ENCODE measurements at places on chromosomes 1 and 21.

GRCh38 chr1:12595757-12596006 is 22.3 kb downstream of the DHRS3 start:
- peak; percentile 46 for DNase-seq

GRCh38 chr1:23216771-23217420 is 406 bp downstream of the HTR1D start:
- DNase-seq, result no peak

- no peak for DNase-seq
These were observed 112.9 kb downstream of the FCRL5 start for GRCh38 chr1:157439302-157439954.

DNA sequence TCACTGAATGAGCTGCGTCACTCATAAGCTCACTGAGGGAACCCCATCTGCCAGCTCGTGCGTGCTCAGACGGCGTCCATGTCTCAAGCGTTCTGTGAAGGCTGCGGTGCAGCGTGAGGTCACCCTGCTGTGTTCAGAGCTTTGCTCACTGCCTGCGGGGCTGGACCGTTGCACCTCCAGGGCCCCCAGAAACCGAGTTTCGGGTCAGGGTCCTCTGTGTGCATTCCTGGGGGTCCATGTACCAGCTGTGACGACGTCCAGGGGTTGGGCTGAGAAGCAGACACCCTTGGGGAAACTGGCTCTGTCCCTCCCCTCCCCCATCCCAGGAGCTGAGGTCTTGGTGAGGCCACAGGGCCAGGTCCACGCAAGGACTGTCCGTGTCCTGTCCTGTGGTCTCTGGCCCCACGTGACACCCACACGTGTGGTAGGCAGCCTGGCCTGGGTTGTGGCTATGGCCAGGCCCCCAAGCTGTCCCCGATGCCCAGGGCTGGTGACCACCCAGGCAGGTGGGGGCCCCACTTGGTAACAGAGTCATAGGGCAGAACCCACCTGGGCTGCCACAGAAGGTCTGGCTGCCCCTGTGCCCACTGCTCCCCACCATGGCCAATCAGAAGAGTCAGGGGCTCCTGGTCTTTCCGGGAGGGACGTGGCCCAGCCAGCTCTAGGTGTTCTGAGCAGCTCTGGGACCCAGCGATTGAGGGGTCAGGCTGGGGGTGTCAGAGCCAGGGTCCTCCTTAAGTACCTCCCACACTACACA is 24.4 kb downstream of the FTCD start:
- no peak for DNase-seq

DNA sequence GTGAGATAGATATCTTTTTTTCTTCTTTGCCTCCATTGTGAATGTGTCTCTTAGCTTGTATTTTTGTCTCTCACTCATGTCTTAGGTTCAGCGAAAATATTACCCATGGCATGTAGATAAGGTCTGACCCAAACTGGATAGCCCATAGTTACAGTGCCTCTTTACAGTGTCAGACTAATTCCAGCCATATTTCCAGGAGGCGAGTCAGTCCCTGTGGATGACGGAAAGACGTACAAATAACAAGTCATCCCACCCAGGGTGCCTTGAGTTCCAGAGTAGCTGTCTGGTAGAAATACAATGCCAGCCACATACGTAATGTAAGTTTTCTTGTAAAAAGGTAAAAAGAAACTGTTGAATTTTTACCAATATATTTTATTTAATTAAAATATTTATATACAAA is 157.3 kb downstream of the ZNF281 start:
- no peak for DNase-seq

GRCh38 chr21:45126204-45126626 is 51.8 kb downstream of the ADARB1 start:
- peak; percentile 98 for DNase-seq

DNA sequence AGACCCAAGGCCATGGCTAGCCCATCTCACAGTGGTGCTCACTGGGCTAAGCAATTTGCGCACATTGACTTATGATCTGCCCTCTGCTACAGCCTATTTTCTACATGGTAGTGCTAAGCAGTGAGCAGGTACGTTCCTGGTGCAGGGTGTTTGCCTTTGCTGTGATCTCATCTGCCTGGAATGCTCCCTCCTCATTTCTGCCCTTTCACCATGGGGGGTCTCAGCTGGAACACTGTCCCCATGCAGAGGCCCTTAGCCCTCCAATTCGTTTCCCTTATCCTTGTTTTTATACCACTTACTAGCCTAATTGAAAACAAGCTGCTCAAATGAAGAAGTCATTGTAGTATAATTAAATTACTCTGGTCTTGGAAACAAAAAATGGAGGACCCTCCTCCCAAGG is 2.0 kb upstream of the B3GALT5 start:
- no peak for DNase-seq

- DNase-seq, result no peak
These were observed 21.2 kb upstream of the CAPN2 start for GRCh38 chr1:223691121-223691520.

DNA sequence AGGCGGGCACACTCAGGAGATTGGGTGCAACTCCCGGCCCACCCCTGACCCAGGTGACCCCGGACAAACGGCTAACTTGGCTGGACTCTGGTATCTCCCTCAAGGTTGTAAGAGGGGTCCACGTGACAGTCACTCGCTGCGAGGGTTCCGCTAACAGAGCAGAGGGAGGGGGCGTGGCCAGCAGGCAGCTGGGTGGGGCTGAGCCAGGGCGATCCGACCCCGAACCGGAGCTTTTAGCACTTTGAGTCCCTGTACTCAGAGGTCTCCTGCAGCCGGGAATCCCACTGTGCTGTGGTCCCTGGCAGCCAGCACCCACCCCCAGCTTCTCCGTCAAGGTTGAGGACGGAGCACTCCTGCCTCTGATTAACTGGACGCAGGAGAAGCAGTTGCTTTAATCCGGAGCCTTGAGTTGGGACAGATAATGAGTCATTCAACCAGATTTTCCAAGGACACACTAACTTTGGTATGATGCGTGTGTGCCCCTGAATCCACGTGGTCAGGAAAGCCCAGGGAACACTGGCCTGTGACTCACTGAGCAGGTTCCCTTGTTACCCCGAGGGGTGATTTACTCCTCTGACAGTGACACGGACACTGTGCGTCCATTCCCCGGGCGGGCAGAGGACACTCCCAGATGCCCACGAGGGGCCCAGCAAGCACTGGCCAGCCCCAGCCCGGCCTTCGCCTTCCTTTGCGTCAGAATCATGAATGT is 16.8 kb downstream of the TRPM2 start:
- peak; percentile 48 for DNase-seq

DNA sequence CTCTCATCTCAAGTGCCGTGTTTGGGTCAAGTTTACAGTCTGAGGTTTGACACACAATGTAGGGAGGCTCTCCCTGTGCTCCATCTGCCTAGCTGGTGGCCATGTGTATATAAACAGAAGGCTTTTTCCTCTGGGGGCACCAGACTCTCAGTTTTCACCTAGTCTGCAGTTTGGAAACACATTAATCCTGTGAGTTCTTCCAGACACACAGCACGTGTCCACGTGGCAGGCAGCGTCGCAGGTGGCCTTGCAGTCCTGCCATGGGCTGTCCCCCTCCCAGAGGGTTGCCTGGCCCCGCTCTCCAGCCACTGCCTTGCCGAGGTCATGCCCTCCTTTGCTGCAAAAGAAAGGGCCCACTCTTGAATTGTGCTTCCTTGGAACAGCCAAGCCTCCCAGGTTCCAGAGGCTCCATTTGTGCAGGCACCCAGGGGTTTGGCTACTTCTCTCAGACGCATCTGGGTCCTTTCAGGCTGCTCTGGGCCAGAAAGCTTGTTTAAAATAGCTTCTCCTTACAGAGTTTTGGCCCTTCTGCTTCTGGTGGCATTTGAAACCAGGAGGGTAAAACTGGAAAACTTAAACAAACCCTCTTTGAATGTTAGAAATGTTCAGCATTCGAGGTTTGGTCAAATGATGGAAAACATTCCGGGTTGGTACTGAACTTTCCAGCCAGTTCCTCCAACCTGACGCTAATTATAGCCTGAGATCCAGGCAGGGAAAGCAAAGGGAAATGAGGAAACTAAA is 4.4 kb upstream of the RUNX1 start:
- DNase-seq, result no peak

DNA sequence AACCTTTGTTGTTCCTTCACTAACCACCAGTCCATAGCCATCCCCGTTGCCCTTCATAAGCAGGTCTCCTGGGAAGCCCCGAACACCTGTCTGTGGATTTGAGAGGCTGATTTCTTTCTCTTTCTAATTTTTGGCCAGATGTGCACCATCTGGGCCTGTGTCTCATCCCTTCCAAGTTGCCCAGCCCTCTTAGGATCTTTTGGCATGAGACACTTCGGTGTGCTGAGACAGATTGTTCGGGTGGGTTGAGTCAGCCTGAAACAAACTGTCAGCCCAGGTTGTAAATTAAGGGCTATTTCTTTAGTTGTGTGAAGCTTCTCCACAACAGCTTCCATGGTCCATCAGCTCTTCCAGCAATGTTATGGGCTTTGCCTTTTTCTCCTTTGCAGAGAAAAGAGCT is 1.4 kb upstream of the DNAJC11 start:
- peak; percentile 96 for DNase-seq

- no peak for DNase-seq
These were observed 172.8 kb downstream of the MATN1 start for GRCh38 chr1:30550365-30551220.

DNA sequence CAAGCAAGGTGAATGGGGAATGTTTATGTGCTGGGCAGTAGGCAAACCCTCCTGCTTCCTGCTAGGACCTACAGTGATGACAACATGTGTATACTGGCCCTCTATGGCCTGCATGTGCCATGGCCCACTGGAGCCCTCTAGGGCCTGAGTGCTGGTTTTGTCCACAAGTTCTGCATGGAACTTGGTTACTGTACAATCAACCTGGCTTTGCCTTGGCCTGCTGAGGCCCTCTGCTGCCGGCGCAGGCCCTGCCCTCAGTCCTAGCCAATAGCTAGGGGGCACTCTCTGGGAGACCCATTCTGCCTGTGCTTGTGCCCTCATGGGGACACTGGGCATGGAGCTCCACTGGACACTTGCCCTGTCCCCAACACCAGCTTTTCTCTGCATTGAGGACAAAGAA is 138.6 kb upstream of the NGF start:
- no peak for DNase-seq

DNA sequence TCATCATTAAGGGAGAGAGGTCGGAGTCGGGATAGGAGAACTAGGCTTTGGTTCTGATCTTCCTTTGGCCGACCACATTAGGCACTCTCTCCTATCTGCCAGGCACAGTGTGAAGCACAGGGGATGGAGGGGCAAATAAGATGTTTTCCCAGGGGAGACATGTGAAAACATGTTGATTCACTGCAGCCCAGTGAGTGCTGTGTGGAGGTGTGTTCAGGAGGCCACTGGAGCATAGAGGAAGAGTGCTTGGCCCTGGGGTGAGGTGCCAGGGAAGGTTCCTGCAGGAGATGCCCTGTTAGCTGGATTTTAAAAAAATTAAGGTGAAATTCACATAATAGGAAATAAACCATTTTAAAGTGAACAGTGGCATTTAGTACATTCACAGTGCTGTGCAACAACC is 3.7 kb downstream of the VANGL2 start:
- DNase-seq, result no peak

- no peak for DNase-seq
These were observed 5.5 kb downstream of the KLHL21 start for GRCh38 chr1:6596886-6597776.

GRCh38 chr1:77768006-77768405 is 8.4 kb upstream of the USP33 start:
- DNase-seq, result no peak

DNA sequence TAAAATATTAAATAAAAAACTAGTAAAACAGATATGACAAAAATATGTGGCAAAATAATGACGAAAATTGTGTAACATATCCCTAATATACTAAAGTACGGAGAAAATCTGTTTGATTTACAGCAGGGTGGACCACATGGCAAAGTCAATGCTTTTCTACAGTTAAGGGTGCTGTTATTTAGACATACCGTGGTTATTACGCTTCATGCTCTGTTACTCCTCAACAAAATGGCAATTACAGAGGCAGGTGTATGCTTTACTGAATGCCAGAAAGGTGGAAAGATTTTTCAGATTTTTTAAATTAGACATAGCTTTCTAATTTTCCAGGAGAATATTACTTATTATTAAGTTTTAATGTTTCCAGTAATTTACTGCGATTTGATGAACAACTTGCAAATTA is 343.9 kb upstream of the DPYD start:
- peak; percentile 31 for DNase-seq

DNA sequence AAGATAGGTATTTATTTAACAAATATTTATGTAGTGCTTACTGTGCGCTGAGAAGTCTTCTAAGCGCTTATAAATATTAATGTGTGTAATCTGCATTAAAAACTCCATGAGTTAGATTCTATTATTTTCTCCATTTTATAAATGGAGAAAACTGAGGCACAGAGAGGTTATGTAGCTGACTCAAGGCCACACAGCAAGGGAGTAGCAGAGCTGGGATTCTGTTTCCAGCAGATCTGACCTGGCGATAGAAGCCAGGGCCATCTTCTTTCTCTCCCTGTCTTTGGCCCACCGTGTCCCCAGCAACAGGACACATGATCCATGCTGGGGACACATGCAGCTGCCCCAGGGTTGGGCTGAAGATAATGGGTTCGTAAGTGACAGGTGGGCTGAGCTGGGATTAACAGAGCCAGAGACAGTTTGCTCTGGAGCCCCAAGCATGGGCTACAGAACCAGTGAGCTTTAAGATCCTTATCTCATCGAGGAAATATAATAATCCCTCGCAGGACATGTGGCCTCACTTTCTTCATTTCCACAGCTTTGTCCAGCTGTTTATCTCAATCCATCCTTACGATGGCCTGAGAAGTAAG is 30.3 kb downstream of the IGSF21 start:
- DNase-seq, result no peak

DNA sequence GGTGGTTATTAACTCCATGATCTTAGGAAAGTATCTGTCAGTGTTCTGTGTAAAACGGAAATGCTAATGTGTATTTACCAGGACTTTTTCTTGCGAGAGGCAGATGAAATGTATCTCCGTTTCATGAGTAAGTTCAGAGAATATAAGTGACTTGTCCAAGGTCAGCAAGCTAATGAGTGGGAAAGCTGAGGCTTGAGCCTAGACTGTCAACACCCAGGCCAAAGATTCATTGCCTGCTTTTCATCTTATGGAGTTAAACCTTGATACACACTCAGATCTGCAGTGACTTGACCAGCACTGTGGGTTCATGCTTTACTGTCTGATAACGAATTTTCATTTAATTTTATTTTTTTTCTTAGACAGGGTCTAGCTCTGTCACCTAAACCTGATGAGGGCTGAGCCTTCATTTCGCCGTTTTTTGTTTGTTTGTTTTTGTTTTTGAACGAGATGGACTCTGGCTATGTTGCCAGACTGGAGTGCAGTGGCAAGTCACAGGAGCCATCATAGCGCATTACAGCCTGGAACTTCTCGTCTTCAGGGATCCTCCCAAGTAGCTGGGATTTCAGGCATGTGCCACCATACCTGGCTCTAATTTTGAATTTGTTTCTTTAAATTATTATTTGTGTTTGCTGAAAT is 918 bp upstream of the JTB start:
- DNase-seq, result no peak

DNA sequence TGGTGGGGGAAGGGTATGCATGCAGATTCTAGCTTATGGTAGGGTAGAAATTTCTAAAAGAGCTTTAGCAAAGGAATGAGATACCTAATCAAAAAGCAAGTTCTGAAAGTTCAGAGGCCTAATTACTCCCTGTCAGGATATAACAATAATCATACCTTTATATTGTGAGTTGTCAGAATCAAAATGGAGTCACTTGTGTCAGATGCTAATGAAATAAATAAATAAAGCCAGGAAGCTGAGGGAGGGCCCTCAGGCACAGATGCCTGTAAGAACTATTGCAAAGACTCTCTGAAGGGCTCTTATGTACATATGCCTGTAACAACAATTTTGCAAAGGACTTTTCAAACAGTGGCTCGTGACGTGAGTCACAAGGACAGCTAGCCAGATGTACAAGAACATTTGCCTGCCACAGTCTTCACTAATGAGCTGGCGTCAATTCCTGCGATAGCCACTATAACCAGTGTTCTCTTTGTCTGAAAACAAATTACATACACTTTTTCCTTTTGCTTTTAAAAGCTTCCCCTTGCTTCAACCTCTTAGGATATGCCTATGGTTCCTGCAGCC is 27.4 kb upstream of the DNASE2B start:
- no peak for DNase-seq

Measured in NCI-H2171 treated with DMSO at 0.1 percent for 48 hours (cell line).